ENCODE measurements at places on chromosomes 3 and 15.

GRCh38 chr3:57992452-57993213 lies 15.6 kb upstream of the FLNB start:
- DNase-seq: no peak

GRCh38 chr15:71182522-71182921 lies 67.3 kb downstream of the THSD4 start:
- no peak for DNase-seq

- DNase-seq: no peak
Observed at GRCh38 chr3:88346643-88347042, 196.9 kb downstream of the C3orf38 start.

GRCh38 chr3:128402998-128403397 lies 63.7 kb downstream of the DNAJB8 start:
- DNase-seq: no peak

- DNase-seq: no peak
Observed at GRCh38 chr3:159830523-159831154, 158.0 kb upstream of the IL12A start.

DNA sequence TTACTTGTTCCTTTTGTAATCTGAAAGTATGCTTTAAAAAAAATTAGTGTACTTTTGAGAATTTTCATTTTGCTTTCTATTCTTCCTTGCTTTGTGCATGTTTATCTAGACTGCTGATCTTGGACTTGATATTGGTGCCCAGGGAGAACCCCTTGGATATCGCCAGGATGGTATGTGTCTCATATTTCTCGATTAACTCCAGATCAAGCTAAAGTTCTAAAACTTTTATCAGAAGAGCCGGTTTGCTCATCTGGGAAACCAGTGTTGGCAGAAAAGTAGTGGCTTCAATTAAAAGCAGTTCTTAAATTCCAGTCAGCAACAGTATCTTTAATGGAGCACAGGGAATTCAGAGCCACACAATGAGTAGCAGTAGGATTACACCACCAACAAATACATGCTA lies 38.6 kb downstream of the CTNNB1 start:
- DNase-seq: no peak

DNA sequence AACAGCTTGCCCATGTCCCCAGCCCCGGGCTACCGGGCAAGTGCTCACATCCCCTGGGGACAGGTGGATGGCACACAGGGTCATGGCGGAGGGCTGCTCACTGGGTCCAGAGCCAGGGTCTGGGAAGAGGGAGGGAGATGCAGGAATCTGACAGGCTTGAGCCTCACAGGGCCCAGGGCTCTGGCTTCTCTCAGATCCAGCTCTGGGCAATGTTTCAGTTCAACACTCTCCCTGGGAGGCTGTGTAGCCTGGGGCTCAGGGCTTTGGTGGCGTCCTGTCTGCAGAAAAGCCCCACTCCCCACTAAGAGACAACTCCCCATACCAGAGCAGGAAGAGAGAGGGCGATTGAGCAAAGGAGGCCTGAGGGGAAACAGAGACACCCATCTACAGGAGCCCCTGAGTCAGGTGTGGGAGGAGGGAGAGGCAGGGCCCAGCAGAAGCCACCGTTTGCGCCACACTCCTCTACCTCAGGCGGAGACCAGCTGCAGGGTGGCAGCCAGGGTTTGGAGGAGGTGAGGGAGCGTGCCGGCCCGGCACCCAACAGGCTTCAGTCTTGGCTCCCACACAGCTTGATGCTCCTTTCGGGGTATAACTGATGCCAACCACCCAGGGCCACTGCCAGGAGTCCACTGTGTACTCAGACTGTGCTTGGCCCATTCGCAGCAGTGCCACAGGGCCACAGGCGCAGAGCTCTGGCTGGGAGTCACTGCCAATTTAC lies 16.8 kb upstream of the SRP14 start:
- no peak for DNase-seq

DNA sequence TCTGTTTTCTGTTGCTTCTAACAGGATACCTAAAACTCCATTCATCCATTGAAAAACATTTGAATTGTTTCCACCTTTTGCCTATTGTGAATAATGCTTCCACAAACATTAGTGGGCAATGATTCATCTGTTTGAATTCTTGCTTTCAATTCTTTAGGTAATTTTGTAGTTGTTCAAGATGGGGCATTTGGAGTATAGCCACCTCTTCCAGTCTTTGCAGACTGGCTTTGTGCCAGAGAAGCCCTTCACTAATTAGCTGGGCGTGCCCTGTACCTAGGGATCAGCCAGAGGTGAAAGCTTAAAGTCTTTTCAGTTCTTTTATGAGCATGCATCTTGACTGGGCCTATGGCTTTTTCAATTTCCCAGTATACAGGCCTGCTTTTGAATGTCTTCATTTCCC lies 10.9 kb downstream of the RTP1 start:
- no peak for DNase-seq

DNA sequence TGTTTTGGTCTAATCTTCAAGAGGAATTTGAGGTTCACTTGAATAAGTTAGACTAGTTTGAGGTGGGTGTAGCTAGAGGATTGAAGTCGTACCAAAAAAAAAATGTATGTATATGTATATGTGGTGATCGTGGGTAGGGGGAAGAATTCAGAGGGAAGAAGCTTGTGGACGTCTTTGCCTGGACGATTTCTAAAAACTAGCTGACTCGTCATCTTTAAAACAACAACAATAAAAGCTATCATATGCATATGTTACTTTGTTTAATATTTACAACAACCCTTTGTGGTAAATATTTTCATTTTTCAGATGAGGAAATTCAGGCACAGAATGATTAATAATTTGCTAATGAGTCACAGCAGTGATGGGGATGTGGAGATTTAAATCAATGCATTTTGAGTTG lies 18.1 kb downstream of the RNF111 start:
- DNase-seq: no peak

DNA sequence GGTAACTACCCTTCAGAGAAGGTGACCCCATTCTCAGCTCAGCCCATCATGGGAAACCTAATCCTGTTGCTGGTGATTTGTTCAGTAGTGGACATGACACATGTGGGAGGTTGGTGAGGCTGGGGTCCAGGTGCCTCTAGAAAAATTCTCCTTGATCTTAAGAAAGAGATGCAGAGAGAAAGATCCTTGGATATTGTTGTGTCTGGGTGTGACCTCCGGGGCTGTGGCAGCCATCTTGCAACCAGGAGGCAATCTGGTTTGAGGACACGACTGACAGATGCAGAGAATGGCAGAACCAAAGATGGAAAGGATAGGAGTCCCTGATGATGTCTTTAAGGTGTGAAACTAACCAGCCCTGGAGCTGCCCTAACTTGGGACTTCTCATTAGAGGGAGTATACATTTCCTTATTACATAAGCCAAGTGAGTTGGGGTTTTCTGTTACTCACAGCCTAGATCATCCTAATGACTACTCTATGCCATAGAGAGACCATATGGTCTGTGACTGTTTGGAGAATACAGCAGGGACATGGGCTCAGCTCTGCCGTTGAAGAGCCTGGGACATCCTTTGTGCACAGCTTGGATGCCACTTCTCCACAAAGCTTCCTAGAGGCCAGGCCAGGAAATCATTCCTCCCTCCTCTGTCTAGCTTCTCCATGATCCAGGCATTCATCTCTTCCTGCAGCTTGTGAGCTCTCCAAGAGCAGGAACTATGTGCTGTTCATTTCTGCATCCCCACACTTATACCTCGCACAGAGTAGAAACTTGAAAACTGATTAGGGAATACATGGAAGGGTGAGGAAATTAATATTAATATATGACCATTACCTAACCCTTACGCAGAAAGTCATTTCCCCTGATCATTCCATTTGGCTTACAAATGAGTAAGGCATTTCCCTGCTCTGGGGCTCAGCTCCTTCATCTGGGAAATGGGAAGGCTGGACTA lies 45.9 kb downstream of the HRH1 start:
- DNase-seq: no peak

- no peak for DNase-seq
Observed at GRCh38 chr3:56654460-56654859, 28.6 kb downstream of the TASOR start.

DNA sequence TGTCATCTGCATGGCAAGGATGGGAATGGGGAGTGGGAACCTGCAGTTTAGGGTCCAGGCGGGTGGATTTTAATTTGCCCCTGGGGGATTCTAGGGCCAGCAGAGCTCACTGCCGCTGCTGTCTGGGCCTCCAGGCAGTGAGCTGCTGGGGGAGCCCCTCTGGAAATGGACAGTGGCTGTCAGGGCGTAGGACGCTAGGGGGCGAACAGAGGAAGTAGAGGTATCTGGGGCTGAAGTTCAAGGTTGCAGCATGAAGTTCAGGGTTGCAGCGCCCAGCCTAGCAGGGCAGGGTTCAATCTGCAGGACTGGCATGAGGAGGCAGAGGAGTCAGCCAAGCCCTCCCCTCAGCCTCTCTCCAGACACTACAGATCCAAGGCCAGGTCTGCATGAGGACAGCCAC lies 49.5 kb downstream of the APBA2 start:
- DNase-seq: peak; percentile 76

- peak; percentile 72 for DNase-seq
Observed at GRCh38 chr3:51621091-51621892, 49.8 kb upstream of the TEX264 start.

DNA sequence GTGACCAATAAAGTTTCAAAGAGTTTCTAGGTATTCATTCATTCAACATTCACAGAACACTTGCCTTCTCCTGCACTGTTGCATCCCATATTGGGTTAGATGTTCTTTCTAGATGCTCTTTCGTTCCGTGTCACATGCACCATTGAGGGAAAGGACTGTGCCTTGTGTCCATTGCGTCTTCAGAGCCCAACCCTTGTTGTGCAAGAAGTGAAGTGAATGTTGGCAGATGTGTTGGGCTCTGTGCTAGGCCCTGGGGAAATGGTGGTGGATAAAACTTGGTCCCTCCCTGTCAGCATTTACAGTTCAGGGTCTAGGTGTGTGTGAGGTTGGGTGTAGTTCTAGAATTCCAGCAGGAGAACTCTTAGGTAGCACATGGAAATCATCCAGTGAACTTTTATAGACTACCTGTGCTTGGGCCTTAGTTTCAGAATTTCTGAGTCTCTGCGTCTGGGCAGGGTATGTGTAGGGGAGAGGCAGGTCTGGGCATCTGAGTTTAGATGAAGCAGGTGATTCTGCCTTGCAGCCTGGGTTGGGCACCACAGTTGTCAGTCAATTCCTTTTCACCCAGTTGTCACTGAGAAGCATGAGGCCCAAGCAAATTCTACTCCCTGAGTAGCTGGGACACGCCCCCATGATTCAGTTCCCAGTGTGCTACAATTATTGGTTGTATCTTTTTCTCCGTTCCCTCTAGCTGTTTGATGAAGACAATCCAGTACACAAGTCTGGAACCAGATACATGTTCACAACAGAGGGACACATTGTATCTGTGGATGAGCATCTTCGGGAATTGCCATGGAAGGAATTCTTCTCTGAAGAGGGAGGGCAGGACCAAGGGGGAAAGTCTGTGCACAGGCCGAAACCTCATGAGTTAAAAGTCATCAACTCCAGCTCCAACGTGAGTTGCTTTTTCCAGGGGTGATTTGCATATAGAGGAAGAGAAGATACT lies 25.4 kb downstream of the EDEM1 start:
- DNase-seq: no peak

DNA sequence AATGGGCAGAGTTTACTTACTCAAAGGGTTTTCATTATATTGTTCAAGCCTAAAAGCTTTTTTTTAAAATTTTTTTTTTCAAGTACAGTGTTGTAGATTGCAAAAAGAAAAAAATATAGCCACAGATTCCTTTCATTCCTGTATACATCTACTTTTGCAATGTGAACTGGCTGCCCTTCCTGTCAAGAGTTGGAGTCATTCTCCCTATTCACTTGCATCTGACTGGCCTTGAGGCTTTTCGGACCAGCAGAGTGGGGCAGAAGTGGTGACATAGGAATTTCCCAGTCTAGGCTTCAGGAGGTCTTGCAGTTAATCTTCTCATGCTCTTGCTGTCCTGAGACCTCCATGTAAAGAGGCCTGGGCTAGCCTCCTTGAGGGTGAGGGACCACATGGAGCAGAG lies 218.3 kb upstream of the CFAP20DC start:
- no peak for DNase-seq

GRCh38 chr15:29018120-29018805 lies 132.5 kb downstream of the APBA2 start:
- no peak for DNase-seq

GRCh38 chr15:28990390-28990789 lies 104.6 kb downstream of the APBA2 start:
- peak; percentile 78 for DNase-seq

DNA sequence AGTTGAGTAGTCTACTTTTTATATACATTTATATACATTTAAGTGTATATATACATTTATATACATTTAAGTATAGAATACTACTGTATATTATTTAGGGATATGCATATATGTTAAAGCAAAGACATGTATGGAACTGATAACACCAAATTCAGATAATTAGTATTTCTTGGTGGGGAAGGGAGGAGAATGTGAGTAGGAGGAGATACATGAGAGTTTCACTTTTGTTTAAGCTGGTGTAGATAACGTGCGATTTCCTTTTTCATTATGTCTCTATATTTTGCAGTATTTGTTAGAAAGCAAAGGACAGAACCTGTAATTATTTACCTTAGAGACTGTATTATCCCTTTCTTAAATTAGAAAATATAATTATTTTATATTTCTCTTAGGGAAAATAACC lies 16.6 kb upstream of the NIT2 start:
- DNase-seq: peak; percentile 76

GRCh38 chr15:81410318-81410753 lies 36.3 kb upstream of the TMC3 start:
- peak; percentile 76 for DNase-seq

DNA sequence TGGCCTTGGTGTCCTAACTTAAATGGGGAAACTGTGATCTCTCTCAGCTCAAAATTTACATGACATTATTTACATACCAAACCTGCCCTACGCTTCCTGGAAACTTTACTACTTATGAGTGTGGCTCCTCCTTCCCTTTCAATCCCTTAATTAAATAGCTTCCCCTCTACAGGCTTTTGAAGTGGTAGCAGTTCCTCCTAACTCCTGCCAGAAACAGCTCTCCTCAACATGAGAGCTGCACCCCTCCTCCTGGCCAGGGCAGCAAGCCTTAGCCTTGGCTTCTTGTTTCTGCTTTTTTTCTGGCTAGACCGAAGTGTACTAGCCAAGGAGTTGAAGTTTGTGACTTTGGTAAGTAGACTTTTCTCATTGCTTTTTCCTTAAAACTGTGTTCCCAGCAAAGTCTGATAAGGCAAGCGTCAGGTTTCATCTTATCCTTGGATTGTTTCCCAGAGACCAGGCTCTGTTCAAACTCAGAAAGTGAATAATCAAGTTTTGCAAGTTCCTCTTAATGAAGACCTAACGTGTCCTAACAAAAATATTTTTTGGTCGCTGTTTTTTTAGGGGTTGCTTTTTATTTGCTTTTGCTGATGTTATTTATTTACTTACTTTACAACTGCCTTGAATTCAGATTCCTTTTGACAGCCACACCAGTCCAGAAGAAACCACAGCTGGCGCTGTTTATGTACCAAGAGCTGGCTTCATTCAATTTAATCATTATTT lies at the start of gene ACP3:
ACP3 (plus strand) TSS at position 179 of the 720 bp plus-strand sequence; CDS start at position 229, 50 bp downstream.
- DNase-seq: peak; percentile 92

- DNase-seq: no peak
Observed at GRCh38 chr3:55242921-55243320, 244.2 kb downstream of the WNT5A start.

GRCh38 chr3:15327941-15328340 lies 4.4 kb downstream of the SH3BP5 start:
- DNase-seq: no peak

- no peak for DNase-seq
Observed at GRCh38 chr15:62404194-62404985, 239.3 kb upstream of the C2CD4B start.

- peak; percentile 2 for DNase-seq
Observed at GRCh38 chr3:183880121-183880520, 4.6 kb downstream of the PARL start.
